ENCODE measurements at places on chromosomes 2 and 18. TPM values are rescaled to one million over a fixed set of nuclear protein-coding genes. Genes with fewer than 3 reads are reported as not detected.

- DNase-seq, result no peak
These were observed 404.6 kb downstream of the ARHGAP15 start for GRCh38 chr2:143533846-143534245.

GRCh38 chr2:226760412-226761194 lies 39.0 kb downstream of the IRS1 start:
- DNase-seq, result no peak

GRCh38 chr18:80000877-80001276 lies 12.5 kb upstream of the TXNL4A start:
- DNase-seq, result no peak

- DNase-seq, result no peak
These were observed 11.3 kb downstream of the RAD51AP2 start for GRCh38 chr2:17506736-17507616.

DNA sequence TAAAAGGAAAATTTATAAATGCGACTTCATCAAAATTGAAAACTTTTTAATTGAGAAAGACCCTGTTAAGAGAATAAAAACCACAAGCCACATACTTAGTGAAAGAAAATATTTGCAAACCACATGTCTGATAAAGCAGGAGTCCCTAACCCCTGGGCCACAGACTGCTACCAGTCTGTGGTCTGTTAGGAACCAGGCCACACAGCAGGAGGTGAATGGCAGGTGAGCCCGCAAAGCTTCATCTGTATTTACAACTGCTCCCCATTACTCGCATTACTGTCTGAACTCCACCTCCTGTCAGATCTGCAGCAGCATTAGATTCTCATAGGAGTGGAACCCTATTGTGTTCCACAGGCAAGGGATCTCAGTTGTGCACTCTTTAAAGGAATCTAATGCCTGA lies 95.5 kb upstream of the CRACDL start:
- DNase-seq, result no peak

- DNase-seq, result no peak
These were observed 209.9 kb downstream of the TNS1 start for GRCh38 chr2:217792626-217793527.

- no peak for DNase-seq
These were observed 38.1 kb downstream of the LDLRAD4 start for GRCh38 chr18:13256444-13257305.

GRCh38 chr2:187461294-187462261 lies 13.5 kb upstream of the CALCRL start:
- peak; percentile 29 for DNase-seq

Gene UNC80
- total RNA-seq, result 14.5 TPM

DNA sequence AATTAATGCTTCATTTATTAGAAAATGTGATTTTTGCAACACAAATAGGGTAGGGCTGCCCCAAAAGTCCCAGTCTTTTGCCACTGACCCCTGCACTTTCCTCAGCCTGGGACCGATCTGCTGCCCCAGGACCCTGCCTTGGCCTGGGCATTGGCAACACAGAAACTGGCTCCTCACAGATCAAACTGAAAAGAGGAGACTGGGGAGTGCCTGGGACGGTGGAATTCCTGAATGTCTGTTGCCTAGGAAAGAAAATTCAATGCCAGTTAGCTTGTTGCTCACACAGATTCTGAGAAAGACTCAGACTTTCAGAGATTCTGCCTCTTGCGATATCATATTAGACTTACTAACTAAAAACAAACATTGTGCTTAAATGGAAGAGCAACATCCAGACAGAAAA lies 211.2 kb downstream of the VAPA start:
- DNase-seq, result no peak

- no peak for DNase-seq
These were observed 122.3 kb downstream of the HAUS1 start for GRCh38 chr18:46226461-46226860.

GRCh38 chr2:111938392-111938791 lies 40.0 kb downstream of the MERTK start:
- no peak for DNase-seq

- DNase-seq, result no peak
These were observed 2.1 kb downstream of the HK2 start for GRCh38 chr2:74835831-74836674.

- DNase-seq, result no peak
These were observed 1.9 kb upstream of the NAB1 start for GRCh38 chr2:190646780-190647522.

GRCh38 chr2:141103216-141103615 lies 1027.6 kb downstream of the LRP1B start:
- DNase-seq, result no peak

Gene OTOS
- total RNA-seq, result not detected

Gene UPP2
- total RNA-seq, result not detected

DNA sequence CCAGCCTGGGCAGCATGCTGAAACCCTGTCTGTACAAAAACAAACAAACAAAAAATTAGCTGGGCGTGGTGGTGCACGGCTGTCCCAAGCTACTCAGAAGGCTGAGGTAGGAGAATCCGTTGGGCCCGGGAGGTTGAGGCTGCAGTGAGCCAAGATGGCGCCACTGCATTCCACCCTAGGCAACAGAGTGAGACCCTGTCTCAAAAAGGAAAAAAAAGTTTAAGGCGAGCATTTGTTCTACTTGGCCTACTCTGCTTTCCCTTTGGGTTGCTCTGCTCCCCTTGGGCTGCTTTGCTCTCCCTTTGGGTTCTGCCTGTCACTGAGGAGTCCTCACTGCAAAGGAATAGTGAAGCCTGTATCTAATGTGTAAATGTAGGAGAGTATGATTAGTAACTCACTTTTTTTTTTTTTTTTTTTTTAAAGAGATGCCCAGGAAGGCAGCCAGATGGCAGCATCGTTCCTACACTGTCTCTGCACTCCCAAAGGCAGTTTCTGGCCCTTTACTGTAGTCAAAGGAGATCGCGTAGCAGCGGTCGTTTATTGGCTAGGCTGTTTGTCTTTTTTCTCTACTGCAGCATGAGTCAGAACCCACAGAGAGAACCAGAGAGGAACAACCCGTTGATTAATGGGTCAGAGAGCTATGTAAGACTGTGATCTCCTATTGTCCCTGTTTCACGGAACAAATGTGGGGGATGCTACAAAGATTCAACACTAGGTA lies 118.3 kb upstream of the CWC22 start:
- peak; percentile 57 for DNase-seq

DNA sequence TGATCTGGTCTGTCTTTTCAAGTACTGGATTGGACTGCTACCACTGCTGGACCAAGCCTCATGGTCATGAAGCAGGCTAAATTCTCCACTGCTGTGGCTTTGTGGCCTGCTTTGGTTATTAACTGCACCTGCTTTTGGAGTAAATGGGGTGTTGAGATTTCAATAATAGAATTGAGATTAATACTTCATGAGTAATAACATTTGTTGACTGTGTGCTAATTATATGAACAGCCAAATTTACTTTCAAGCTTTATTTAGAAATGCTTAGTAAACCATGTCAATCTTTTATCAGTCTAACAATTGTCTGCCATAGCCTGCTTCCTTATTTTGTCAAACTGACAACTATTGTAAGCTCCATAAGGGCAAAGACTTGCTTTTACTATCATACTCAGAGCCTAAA lies 27.4 kb upstream of the MTIF2 start:
- DNase-seq, result no peak

GRCh38 chr2:104944495-104944894 lies 90.6 kb downstream of the POU3F3 start:
- no peak for DNase-seq

Gene MAP3K20
- total RNA-seq, result 90.0 TPM

DNA sequence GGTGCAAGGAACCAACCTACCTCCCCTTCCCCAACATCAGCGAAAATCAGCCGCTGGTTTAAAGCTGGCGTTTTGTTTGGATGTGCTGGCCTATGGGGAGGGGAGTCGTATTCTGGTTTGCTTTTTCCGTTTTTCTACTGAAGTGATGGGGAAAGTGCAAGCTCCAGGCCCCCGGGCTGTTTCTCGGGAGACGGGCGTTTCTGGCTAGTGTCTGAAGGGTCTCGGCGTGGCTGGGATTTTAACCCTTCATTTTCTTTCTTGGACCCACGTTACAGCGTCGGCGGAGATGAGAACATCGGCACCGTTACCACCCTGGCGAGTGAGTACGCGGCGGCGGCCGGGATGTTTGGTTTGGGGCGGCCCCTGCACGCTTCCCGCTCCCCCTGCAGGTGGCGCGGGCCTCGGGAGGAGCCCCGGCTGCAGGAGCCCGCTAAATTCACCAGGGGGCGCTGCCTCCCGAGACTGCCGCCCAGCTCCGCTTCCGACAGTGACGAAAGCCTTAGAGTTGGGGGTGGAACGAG lies 70.7 kb downstream of the PLB1 start:
- peak; percentile 88 for DNase-seq

Gene CREG2
- total RNA-seq, result 0.26 TPM

DNA sequence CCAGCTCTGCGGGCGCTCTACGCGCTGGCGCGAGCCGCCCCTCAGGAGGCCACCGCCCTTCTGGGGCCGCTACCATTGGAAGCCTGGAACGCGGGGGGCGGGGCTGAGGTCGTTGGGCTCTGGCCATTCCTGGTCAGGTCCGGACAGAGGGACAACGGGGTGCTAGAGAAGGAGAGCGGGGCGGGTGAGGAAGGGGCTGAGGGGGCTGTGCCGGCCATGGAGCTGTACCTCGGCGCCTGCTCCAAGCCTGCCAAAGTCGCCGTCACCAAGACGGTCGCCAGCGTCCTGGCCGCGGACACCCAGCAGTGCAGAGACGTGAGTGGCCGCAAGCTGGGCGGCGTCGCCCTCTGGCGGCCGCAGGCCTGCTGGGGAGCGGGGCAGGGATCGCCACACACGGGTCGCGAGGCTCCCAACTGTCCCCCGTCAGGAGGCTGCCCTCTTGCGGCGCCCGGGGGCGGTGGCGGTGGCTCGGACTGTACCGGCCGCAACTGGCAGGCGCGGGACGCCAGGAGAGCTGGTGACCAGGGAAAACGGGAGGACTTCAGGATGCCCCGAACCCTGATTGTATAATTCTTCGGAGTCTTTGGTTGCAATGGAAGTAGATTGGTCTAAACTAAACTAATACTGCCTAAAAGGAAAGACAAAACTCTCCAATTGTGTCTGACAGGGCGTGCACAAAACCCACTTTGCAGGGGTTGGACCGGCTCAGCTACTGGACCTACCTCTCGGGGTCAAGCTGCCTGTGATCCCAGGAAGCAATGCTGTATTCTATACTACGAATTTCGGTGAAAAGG lies at the start of gene FSIP2:
FSIP2 (plus strand) TSS at position 126 of the 794 bp plus-strand sequence; CDS start at position 217, 91 bp downstream.
- peak; percentile 77 for DNase-seq

DNA sequence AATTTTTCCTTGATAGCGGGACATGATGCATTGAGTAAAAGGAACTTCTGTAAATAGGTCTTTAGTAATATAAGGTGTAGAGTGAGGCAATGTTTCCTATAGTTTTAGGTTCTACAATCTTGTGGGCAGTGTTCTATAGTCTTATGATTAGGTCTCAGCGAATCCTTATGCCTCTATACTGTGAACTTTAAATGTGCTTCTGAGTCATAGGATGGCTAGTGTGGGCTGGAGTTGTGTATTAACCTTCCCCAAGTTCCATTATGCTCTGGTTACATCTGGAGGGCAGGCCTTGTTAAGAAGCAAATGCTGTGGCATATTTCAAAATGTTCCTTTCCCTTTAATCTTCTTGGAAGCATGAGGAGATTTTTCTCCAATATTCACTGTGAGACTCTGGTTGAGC lies 73.5 kb downstream of the ROCK2 start:
- DNase-seq, result no peak

- no peak for DNase-seq
These were observed 191.0 kb downstream of the NEDD4L start for GRCh38 chr18:58235001-58235436.

DNA sequence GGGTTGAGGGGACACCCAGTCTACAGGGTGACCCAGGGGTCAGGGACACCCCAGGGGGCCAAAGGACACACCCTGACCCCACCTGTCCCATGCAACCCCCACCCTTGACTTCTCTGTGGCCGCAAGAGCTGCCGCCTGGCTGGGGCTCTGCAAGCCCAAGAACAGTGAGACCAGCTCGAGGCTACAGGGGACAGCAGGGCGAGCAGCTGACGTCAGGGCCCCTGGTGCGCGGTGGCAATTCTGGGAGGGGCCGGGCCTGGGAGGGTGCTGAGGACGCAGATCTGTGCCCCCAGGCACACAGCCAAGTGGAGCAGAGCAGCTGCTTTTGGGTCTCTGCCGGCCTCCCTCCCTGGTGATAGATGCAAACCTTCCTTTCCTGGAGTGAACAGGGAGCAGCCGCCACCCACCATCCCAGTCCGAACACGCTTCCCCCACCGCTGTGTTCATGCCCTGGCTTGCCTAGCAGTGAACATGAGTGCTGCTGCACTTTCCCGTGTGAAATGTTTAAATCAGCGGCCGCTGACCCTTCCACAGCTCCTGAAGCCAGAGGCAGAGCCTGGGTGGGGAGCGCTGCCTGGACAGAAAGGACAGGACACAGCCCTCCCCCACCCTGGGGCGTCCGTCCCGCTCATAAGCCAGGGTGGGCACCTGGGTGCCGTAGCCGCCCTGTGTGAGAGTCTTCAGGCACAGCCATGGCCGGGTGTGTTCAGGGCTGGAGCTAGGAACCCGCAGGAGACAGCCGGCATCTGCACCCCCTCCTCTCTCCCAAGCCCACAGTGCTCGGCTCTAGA lies 46.9 kb downstream of the SLC66A2 start:
- DNase-seq, result peak; percentile 9

DNA sequence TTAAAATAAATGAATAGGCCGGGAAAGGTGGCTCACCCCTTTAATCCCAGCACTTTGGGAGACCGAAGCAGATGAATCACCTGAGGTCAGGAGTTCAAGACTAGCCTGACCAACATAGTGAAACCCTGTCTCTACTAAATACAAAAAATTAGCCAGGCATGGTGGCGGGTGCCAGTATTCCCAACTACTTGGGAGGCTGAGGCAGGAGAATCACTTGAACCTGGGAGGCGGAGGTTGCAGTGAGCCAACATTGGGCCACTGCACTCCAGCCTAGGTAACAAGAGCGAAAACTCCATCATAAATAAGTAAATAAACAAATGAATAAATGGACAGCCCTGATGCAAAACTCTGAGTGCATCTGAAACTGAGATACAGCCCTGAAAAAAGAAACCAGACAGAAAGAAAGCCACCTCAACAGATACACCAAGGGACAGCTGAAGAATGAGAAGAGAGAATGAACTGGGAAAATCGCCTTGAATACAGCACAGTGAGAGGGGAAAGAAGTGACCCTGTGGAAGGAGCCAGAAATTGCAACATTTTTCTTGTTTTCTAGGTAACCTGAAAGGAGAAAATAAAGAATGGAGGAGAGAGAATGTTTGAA lies 64.4 kb downstream of the TRABD2A start:
- no peak for DNase-seq

- no peak for DNase-seq
These were observed 53.9 kb downstream of the PRKRA start for GRCh38 chr2:178397002-178397605.

GRCh38 chr2:223580951-223581350 lies 21.2 kb downstream of the SCG2 start:
- peak; percentile 19 for DNase-seq

DNA sequence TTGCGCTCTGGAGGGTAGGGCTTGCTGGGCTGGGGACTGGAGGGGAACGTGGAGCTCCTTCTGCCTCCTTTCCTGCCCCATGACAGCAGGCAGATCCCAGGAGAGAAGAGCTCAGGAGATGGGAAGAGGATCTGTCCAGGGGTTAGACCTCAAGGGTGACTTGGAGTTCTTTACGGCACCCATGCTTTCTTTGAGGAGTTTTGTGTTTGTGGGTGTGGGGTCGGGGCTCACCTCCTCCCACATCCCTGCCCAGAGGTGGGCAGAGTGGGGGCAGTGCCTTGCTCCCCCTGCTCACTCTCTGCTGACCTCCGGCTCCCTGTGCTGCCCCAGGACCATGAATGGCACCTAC lies 4.3 kb downstream of the GPR35 start:
- no peak for DNase-seq
